ENCODE measurements at places on chromosomes 5 and 9. TPM values are rescaled to one million over a fixed set of nuclear protein-coding genes. Genes with fewer than 3 reads are reported as not detected.

DNA sequence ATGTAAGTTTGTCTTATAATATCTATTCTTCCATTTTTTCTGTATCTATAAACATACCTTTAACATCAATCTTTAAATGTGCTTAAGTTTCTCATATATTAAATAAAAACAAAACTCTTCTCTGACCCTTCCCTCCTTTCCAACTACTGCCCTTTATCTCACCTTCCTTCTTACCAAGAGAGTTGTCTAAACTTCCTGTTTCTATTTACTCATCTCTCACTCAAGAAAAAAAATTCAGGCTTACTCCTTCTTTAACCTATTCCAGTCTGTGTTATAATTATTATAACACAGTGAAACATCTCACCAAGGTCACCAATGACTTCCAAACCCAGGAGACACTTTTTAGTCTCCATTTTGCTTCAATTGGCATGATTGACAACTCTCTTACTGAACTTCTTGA lies 140.9 kb downstream of the CCDC171 start:
- no peak for DNase-seq
- H3K27ac ChIP-seq = no peak overlapping the region
- no peaks in the 10 kb centered on the region for H3K27me3 ChIP-seq
- H3K36me3 ChIP-seq = peaks cover 3% of the 10 kb centered on the region

DNA sequence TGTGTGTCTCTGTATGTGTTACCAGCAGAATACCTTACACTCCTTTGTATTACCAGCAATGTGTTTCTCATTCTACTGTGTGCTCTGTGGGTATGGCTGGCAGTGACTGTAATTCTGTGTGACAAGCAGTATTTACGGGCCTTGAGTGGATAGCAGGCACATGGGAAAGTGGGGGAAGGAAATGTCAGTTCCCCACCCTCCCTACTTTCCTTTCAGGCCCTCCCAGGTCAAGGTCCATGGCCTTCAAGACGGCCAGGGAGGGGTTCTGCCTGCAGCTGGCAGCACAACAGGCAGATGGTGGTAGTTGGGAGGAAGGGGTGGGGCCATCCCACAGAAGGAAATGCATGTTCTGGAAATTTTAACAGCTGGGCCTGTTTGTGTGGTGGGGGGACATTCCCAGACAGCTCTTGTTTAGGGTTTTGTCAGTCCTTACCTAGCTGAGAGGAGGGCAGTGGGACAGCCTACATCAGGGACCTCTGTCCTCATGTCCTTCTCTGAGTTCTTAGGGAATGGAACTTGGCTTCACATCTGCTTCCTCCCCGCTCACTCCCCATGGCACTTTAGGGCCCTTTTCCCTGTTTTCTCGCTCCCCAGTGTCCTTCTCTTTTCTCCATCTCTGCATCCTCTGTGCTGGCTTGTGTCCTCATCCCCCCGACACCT lies 14.6 kb upstream of the TNIP1 start:
- no peak overlapping the region for H3K4me3 ChIP-seq
- H3K4me1 ChIP-seq = peaks cover 83% of the 10 kb centered on the region
- peak overlapping the region; percentile 94 for H3K27ac ChIP-seq
- no peaks in the 10 kb centered on the region for H3K27me3 ChIP-seq

- no peaks in the 10 kb centered on the region for H3K27me3 ChIP-seq
- DNase-seq = no peak
- peaks cover 14% of the 10 kb centered on the region for H3K4me1 ChIP-seq
- H3K4me3 ChIP-seq = no peak overlapping the region
Measured at GRCh38 chr5:90479611-90480385, 5.1 kb downstream of the POLR3G start.

The PTCH1 gene
- total RNA-seq = 4.8 TPM

DNA sequence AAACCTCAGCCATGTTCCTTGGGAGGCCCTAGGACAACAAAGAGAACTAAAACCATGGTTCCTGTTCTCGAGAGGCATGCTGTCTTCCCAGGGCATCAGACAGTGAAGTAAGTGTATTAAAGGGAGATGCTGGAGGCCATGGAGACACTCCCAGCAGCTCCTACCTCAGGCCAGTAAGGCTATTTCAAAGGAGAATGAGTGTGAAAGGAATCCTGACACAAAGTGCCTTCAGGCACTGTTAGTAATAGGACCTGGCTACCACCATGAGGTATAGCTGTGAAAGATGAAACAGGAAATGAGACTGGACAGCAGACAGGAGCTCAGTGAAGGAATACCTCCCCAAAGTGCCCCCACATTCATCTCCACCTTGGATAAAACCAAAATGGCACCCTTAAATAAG lies 71.0 kb downstream of the FANCC start:
- peaks cover 19% of the 10 kb centered on the region for H3K36me3 ChIP-seq
- DNase-seq = no peak
- no peaks in the 10 kb centered on the region for H3K4me1 ChIP-seq
- H3K4me3 ChIP-seq = no peak overlapping the region

DNA sequence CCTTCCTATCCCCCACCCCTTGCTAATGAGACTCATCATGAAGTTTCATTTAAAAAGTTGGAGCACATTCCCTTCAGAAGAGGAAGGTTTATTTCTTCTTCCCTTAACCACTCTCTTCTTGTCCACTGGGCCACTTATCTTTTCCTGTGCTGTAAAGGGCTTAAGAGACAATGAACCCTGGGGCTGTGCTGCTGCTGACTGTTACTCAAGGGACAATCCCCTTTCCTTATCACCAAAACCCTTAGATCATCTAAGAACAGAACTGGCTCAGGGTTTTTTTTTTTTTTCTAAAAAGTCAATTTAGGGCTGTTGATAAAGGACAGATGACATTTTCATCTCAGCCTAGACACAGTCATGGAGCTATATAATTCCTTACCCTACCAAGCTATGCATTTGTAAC lies 29.6 kb downstream of the CAPSL start:
- peaks cover 43% of the 10 kb centered on the region for H3K36me3 ChIP-seq
- peaks cover 59% of the 10 kb centered on the region for H3K4me1 ChIP-seq
- H3K27ac ChIP-seq = peak overlapping the region; percentile 80
- H3K27me3 ChIP-seq = no peaks in the 10 kb centered on the region
- no peak for DNase-seq
- H3K4me3 ChIP-seq = peak overlapping the region; percentile 27

DNA sequence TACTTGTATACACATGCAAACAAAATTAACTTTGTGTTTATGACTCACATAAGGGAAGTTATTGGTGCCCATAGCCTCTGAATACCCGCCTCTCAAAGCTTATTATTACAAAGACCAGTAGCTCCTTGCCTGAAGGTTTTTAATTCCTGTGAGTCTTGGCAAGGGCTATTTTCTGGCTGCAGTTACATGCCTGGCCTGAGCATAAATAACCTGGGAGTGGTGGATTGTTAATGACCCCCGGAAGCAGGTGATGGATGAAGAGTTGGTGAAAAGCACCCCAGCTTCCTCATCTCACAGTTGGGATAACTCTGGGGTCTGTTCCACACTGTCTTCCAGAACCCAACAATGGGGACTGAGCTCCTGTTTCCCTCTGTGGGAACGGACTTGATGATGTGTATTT lies 594.5 kb downstream of the PDE4D start:
- DNase-seq = no peak
- no peaks in the 10 kb centered on the region for H3K27me3 ChIP-seq
- peaks cover 13% of the 10 kb centered on the region for H3K4me1 ChIP-seq
- H3K36me3 ChIP-seq = no peaks in the 10 kb centered on the region

The RASEF gene
- total RNA-seq = not detected

The ANXA2R gene
- total RNA-seq = 8.5 TPM

- DNase-seq = no peak
- no peak overlapping the region for H3K4me3 ChIP-seq
- H3K27me3 ChIP-seq = no peaks in the 10 kb centered on the region
- no peaks in the 10 kb centered on the region for H3K4me1 ChIP-seq
- H3K27ac ChIP-seq = no peak overlapping the region
Measured at GRCh38 chr5:118533156-118533555, 455.2 kb downstream of the DTWD2 start.

GRCh38 chr5:116896001-116896400 lies 321.4 kb upstream of the SEMA6A start:
- no peak for DNase-seq
- H3K4me3 ChIP-seq = no peak overlapping the region
- H3K27me3 ChIP-seq = peaks cover 1% of the 10 kb centered on the region
- no peaks in the 10 kb centered on the region for H3K4me1 ChIP-seq
- H3K36me3 ChIP-seq = no peaks in the 10 kb centered on the region
- H3K27ac ChIP-seq = no peak overlapping the region

GRCh38 chr9:68919661-68920060 lies 94.3 kb downstream of the PRKACG start:
- H3K27ac ChIP-seq = no peak overlapping the region
- peaks cover 5% of the 10 kb centered on the region for H3K4me1 ChIP-seq
- no peak for DNase-seq
- peaks cover 1% of the 10 kb centered on the region for H3K36me3 ChIP-seq

DNA sequence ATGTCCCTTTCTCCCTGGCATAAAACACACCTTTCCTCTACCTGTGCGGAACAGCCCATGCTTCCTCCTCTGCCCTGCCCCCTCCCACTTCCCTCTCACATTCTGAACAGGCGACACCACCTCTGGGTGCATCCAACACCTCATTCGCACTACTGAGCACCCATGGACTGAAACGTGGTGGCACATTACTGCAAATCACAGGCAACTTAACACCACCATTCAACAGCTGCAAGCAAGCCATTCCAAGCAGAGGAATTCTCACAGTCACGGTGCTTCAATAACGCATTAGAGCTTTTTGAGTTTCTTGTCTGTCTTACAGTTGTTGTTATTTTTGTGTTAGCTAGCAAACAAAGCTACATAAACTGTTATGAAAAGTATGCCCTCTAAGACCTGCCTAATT lies 298.2 kb upstream of the TAS2R1 start:
- H3K4me3 ChIP-seq = no peak overlapping the region
- no peak for DNase-seq
- no peaks in the 10 kb centered on the region for H3K4me1 ChIP-seq
- peaks cover 2% of the 10 kb centered on the region for H3K36me3 ChIP-seq
- H3K27me3 ChIP-seq = no peaks in the 10 kb centered on the region

- H3K4me3 ChIP-seq = peak overlapping the region; percentile 98
- H3K4me1 ChIP-seq = peaks cover 41% of the 10 kb centered on the region
- peak overlapping the region; percentile 100 for H3K27ac ChIP-seq
- DNase-seq = no peak
- H3K27me3 ChIP-seq = no peaks in the 10 kb centered on the region
Measured at GRCh38 chr9:33288828-33289483, 1.4 kb upstream of the NFX1 start.

The TSLP gene
- 1.1 TPM for total RNA-seq

The CDX1 gene
- total RNA-seq = not detected

DNA sequence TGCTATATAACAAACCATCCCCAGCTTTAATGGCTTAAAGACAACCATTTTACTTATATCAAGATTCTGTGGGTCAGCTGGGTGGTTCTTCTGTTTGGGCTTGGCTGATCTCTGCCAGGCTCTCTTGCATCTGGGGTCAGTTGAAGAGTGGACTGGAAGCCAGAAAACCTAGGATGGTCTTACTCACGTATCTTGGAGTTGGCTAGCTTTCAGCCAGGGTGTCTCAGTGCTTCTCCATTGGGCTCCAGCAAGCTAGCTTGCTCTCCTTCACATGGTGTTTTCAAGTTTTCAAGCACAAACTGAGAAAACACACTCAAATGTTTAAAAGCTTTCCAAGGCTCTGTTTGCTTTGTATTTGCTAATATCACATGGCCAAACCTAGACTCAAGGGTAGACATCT lies 146.8 kb downstream of the PIK3R1 start:
- no peaks in the 10 kb centered on the region for H3K36me3 ChIP-seq
- no peak for DNase-seq
- H3K27me3 ChIP-seq = no peaks in the 10 kb centered on the region
- no peak overlapping the region for H3K4me3 ChIP-seq
- H3K4me1 ChIP-seq = peaks cover 9% of the 10 kb centered on the region

GRCh38 chr5:74642543-74642863 lies 2.0 kb upstream of the ENC1 start:
- no peak overlapping the region for H3K27ac ChIP-seq
- H3K4me3 ChIP-seq = no peak overlapping the region
- H3K36me3 ChIP-seq = no peaks in the 10 kb centered on the region
- H3K4me1 ChIP-seq = peaks cover 26% of the 10 kb centered on the region
- peaks cover 49% of the 10 kb centered on the region for H3K27me3 ChIP-seq

DNA sequence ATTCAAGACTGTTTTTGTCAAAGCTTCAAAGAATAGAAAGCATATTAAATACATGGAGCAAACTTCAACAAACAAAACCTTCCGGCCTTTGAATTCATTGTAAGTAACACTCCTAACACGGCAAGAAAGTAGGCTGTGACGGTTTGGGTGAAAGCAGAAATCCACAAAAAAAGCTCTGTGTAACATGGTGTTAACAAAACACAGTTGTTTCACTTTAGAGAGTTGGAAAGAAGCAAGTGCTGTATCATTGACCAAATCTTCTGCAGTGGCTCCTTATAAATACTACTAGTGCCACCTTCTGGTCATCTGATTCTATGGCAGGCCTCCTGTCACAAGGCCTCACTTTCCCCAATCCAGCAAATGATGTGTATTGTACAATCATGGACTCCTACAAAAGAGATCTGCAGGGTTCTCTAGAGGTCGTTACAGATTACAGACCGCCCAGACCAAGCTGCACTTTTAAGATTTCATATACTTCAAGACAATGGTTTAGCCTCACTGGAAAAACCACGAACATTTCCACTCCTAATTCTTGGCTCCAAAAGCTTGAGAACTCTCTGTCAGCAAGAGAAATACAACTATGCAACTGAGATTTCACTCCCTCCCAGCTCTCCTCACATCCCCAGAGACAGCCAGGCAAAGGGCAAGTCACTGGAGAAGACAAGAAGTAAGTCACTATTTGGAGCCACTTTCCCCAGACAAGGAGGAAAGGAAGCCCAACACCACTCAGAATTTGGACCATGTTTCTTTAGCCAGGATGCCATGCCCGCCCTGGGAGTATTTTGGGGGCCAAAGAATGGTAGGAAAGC lies 196.2 kb downstream of the DTWD2 start:
- H3K27ac ChIP-seq = no peak overlapping the region
- no peaks in the 10 kb centered on the region for H3K27me3 ChIP-seq
- H3K36me3 ChIP-seq = no peaks in the 10 kb centered on the region
- DNase-seq = peak; percentile 4

DNA sequence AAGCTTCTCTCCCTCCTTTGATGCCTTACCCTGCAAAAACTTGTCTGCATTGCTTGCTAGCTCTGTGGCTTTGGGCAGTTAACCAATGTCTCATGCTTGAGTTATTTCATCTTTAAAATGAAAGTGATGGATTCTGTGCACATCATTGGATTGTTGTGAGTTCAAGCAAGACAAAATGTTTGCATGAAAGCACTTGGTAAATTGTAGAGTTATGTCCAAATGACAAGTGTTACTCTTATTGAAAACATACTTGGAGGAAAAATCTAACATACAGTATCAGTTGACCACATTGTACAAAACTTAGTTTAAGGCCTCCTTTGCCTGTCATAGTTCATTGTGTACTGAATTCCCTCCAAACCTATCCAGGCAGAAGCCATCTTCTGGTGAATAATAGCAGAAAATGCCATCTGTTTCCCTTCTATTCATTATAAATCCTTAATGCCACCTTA lies 30.0 kb downstream of the TGFBR1 start:
- H3K36me3 ChIP-seq = peaks cover 41% of the 10 kb centered on the region
- no peak overlapping the region for H3K4me3 ChIP-seq
- no peak for DNase-seq

The NR5A1 gene
- total RNA-seq = not detected

GRCh38 chr9:71716138-71716909 lies 52.0 kb downstream of the CEMIP2 start:
- H3K4me3 ChIP-seq = no peak overlapping the region
- H3K4me1 ChIP-seq = peaks cover 6% of the 10 kb centered on the region
- no peak for DNase-seq
- H3K27ac ChIP-seq = no peak overlapping the region

- no peak overlapping the region for H3K4me3 ChIP-seq
- no peaks in the 10 kb centered on the region for H3K36me3 ChIP-seq
- DNase-seq = no peak
- no peaks in the 10 kb centered on the region for H3K4me1 ChIP-seq
- no peak overlapping the region for H3K27ac ChIP-seq
Measured at GRCh38 chr5:122656160-122656559, 118.7 kb upstream of the SNX2 start.

All from activated naive CD8-positive, alpha-beta T cell treated with anti-CD3 and anti-CD28 coated beads for 36 hours (primary cell).